B cell (primary cell): ENCODE measurements at places on chromosomes 6 and 20. TPM values are rescaled to one million over a fixed set of nuclear protein-coding genes. Genes with fewer than 3 reads are reported as not detected.

The SLC4A11 gene
- 0.79 and 0.85 TPM in 2 replicates for polyA plus RNA-seq

The EYA4 gene
- polyA plus RNA-seq = not detected in 2 replicates

The PTGIS gene
- not detected in 2 replicates for polyA plus RNA-seq

The MEI4 gene
- polyA plus RNA-seq = not detected in 2 replicates

The TASP1 gene
- 6.4 and 11.6 TPM in 2 replicates for polyA plus RNA-seq

The CALHM6 gene
- polyA plus RNA-seq = 63.8 and 68.4 TPM in 2 replicates

The FRK gene
- 0.01 TPM in 2 replicates for polyA plus RNA-seq

The PRDM13 gene
- polyA plus RNA-seq = not detected in 2 replicates

The PRL gene
- polyA plus RNA-seq = not detected in 2 replicates

The UNC93A gene
- polyA plus RNA-seq = not detected in 2 replicates

The SLC17A3 gene
- 0.19 TPM in 1 of 2 replicates, not detected in the other for polyA plus RNA-seq

GRCh38 chr6:104321301-104321700 is 538.4 kb downstream of the HACE1 start:
- no peak for DNase-seq
- no peaks in the 10 kb centered on the region for H3K4me1 ChIP-seq
- no peaks in the 10 kb centered on the region for H3K27me3 ChIP-seq
- no peak overlapping the region for H3K27ac ChIP-seq

DNA sequence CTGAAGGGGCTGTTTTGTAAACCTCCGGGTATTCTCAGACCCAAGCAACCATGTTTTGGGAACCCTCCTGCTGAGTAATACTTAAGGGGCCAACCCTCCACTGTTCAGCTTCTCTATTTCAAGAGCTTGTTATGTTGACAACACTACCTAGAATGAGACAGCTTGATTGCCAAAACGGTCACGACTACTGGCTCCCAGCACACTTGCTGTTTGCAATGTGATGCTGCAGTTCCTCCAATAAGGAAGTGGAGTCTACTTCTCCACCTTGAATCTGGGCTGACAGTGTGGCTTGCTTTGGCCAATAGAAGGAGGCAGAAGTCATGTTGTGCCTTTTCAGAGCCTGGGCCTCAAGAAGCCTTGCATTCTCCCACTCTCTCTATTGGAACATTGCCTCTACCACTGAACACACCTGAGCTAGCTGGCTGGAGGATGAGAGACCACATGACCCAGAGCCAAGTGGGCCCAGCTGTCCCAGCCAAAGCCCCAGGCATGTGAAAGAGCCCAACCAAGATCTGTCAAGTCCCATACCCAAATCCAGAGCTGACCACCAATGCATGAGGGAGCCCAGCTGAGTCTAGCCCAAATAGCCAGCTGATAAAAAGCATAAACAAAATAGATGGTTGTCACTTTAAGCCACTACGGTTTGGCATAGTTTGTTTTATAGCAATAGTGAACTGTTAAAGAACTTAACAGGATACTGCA is 108.0 kb downstream of the PRND start:
- no peaks in the 10 kb centered on the region for H3K36me3 ChIP-seq
- no peak overlapping the region for H3K27ac ChIP-seq
- DNase-seq = peak; percentile 32
- H3K4me3 ChIP-seq = no peak overlapping the region
- no peaks in the 10 kb centered on the region for H3K4me1 ChIP-seq

GRCh38 chr20:32465092-32465900 is 107.2 kb downstream of the ASXL1 start:
- no peak overlapping the region for H3K27ac ChIP-seq
- no peak overlapping the region for H3K4me3 ChIP-seq
- no peaks in the 10 kb centered on the region for H3K27me3 ChIP-seq
- DNase-seq = no peak

- DNase-seq = no peak
- H3K4me3 ChIP-seq = no peak overlapping the region
- H3K27me3 ChIP-seq = no peaks in the 10 kb centered on the region
- no peaks in the 10 kb centered on the region for H3K36me3 ChIP-seq
- no peak overlapping the region for H3K27ac ChIP-seq
- H3K4me1 ChIP-seq = no peaks in the 10 kb centered on the region
Measured at GRCh38 chr6:39777661-39778060, 14.5 kb upstream of the DAAM2 start.

DNA sequence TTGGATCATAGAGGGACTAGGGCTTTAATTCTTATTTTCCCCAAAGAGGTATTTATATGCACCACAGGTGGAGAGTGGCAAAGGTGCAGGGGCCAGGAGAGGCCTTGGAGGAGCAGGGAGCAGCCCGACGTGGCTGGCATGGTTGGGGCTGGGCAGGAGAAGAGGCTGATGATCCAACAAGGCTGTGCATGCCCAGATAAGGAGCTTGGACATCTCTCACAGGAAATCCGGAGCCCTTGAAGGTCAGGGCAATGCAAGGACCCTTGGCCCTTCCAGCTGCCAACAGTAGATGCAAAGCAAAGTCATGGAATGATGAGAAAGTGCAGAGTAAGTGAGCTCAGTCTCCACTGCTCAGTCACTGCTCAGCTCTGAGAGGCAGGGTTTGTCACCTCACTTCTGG is 39.9 kb upstream of the SIRT5 start:
- H3K4me3 ChIP-seq = no peak overlapping the region
- peaks cover under 1% of the 10 kb centered on the region for H3K4me1 ChIP-seq
- H3K36me3 ChIP-seq = no peaks in the 10 kb centered on the region
- no peaks in the 10 kb centered on the region for H3K27me3 ChIP-seq
- no peak overlapping the region for H3K27ac ChIP-seq

- peaks cover 53% of the 10 kb centered on the region for H3K4me1 ChIP-seq
- H3K27ac ChIP-seq = no peak overlapping the region
- no peaks in the 10 kb centered on the region for H3K36me3 ChIP-seq
- H3K27me3 ChIP-seq = no peaks in the 10 kb centered on the region
Measured at GRCh38 chr20:49790077-49790798, 22.4 kb upstream of the SLC9A8 start.

GRCh38 chr6:83702077-83702476 is 6.8 kb downstream of the SNAP91 start:
- no peak for DNase-seq
- H3K27ac ChIP-seq = no peak overlapping the region
- no peaks in the 10 kb centered on the region for H3K4me1 ChIP-seq

DNA sequence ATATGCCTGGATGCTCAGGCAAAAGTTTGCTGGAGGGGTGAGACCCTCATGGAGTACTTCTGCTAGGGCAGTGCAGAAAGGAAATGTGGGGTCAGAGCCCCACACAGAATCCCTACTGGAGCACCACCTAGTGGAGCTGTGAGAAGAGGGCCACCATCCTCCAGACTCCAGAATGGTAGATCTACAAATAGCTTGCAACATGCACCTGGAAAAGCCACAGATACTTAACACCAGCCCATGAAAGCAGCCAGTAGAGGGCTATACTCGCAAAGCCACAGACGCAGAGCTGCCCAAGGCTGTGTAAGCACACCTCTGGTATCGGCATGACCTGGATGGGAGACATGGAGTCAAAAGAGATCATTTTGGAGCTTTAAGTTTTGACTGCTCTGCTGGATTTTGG is 60.7 kb upstream of the GJE1 start:
- H3K4me1 ChIP-seq = no peaks in the 10 kb centered on the region
- no peaks in the 10 kb centered on the region for H3K27me3 ChIP-seq
- no peak overlapping the region for H3K4me3 ChIP-seq
- H3K36me3 ChIP-seq = no peaks in the 10 kb centered on the region
- no peak for DNase-seq
- H3K27ac ChIP-seq = no peak overlapping the region

GRCh38 chr6:37625591-37626374 is 71.9 kb downstream of the MDGA1 start:
- H3K27ac ChIP-seq = no peak overlapping the region
- DNase-seq = peak; percentile 23
- no peaks in the 10 kb centered on the region for H3K36me3 ChIP-seq
- H3K27me3 ChIP-seq = peaks cover 33% of the 10 kb centered on the region
- peaks cover 52% of the 10 kb centered on the region for H3K4me1 ChIP-seq

- H3K4me1 ChIP-seq = peaks cover 10% of the 10 kb centered on the region
- DNase-seq = peak; percentile 9
- peaks cover 49% of the 10 kb centered on the region for H3K27me3 ChIP-seq
- no peaks in the 10 kb centered on the region for H3K36me3 ChIP-seq
Measured at GRCh38 chr20:49483696-49484123, 1.2 kb upstream of the KCNB1 start.

GRCh38 chr6:138945354-138945753 is 42.7 kb downstream of the REPS1 start:
- H3K27me3 ChIP-seq = no peaks in the 10 kb centered on the region
- DNase-seq = peak; percentile 9
- H3K36me3 ChIP-seq = peaks cover 5% of the 10 kb centered on the region
- H3K4me3 ChIP-seq = no peak overlapping the region
- no peak overlapping the region for H3K27ac ChIP-seq

- no peak for DNase-seq
- H3K27me3 ChIP-seq = no peaks in the 10 kb centered on the region
Measured at GRCh38 chr6:84227044-84227433, 404 bp downstream of the CEP162 start.

DNA sequence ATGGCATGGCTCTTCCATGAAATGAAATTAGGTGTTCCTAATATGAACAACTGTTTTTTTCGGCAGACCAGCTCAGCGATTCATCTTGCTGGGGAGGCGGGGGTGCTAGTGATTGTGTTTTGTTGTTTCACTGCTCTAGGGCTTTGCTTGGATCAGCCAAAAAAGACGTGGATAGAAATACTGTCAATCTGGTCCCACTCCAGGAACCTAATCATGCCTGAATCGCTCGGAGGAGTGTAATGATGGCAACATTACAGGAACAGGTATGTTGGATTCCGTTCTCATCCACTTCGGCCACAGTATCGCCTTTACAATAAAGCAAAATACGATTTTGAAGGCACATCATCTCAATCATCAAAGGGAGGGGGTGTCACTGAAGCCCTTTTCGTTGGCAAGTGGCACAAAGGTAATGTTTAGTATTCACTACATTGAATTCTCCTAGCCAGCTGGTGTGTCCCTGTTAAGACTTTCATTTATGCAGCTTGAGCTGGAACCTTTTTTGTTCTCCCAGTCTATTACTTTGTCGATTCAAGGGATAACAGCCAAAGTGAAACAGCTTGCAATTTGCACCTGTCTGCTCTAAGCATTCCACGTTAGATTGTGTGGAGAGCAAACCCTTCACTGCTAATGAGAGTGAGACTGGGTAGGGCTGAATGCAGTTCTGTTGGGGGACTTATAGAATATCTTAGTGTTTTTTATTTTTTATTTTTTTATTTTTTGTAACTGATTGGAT is 477.7 kb downstream of the TFAP2A start:
- H3K36me3 ChIP-seq = no peaks in the 10 kb centered on the region
- DNase-seq = no peak
- H3K4me1 ChIP-seq = no peaks in the 10 kb centered on the region
- no peak overlapping the region for H3K27ac ChIP-seq

- DNase-seq = no peak
- no peak overlapping the region for H3K4me3 ChIP-seq
- H3K4me1 ChIP-seq = no peaks in the 10 kb centered on the region
- H3K36me3 ChIP-seq = no peaks in the 10 kb centered on the region
- H3K27ac ChIP-seq = no peak overlapping the region
- H3K27me3 ChIP-seq = no peaks in the 10 kb centered on the region
Measured at GRCh38 chr6:106908386-106908840, 66.1 kb downstream of the CD24 start.

GRCh38 chr6:91580635-91581034 is 993.8 kb upstream of the MAP3K7 start:
- H3K4me3 ChIP-seq = no peak overlapping the region
- H3K27ac ChIP-seq = no peak overlapping the region
- DNase-seq = no peak

DNA sequence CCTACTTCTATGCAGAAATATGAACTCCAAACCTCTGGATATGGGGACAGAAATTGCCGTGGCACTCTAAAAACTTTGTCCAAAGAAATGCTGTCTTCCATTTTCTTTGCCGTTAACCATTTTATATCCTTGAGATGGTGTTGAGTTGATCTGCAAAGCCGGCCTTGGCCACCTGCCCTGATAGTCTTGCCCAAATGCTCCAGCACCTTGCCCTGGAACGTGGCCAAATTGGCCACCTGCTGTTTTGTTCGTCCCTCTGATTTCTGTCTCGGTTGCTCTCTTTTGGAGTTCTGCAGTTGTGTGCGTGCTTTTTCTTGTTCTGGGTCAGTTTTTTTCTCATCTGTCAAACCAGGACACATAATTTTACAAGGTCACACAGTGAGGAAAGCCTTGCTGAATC is 239.7 kb upstream of the GMDS start:
- H3K27me3 ChIP-seq = no peaks in the 10 kb centered on the region
- H3K4me3 ChIP-seq = no peak overlapping the region
- no peaks in the 10 kb centered on the region for H3K4me1 ChIP-seq
- H3K27ac ChIP-seq = no peak overlapping the region
- no peaks in the 10 kb centered on the region for H3K36me3 ChIP-seq

DNA sequence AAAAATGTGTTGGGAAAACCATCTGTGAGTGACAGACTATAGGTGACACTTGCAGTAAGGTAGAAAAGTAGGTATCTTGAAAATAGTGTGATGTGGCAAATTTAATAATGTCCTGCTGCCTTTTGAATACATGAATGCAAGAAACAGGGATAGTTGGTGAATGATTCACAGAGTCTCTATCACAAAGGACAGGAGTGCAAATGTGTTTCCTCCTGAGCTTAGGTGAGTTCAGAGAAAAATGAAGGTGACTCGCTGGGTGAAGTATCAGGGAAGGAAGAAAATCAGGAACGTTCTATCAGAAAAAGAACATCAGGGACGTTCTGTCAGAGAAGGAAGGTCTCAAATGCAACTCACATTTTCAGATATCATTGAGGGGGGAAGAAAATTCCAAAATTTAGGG is 557.8 kb upstream of the SLC35B3 start:
- H3K27ac ChIP-seq = no peak overlapping the region
- DNase-seq = no peak
- no peaks in the 10 kb centered on the region for H3K36me3 ChIP-seq

- DNase-seq = peak; percentile 92
- peak within 1 kb of the TSS; percentile 85 for H3K27ac ChIP-seq
- H3K27me3 ChIP-seq = no peaks in the 10 kb centered on the region
- peak within 1 kb of the TSS; percentile 68 for H3K4me3 ChIP-seq
Measured at GRCh38 chr20:63707558-63708300, at the start of the genes ARFRP1 and ZGPAT. Gene ARFRP1 (minus strand): TSS chr20:63707976. CDS start chr20:63707091, 885 bp downstream. Gene ZGPAT (plus strand): TSS chr20:63708039. CDS start chr20:63708581, 542 bp downstream.

GRCh38 chr6:6586671-6587526 is 1.6 kb upstream of the LY86 start:
- no peaks in the 10 kb centered on the region for H3K36me3 ChIP-seq
- peak overlapping the region; percentile 22 for H3K4me3 ChIP-seq
- peak; percentile 82 for DNase-seq
- peaks cover 69% of the 10 kb centered on the region for H3K4me1 ChIP-seq

DNA sequence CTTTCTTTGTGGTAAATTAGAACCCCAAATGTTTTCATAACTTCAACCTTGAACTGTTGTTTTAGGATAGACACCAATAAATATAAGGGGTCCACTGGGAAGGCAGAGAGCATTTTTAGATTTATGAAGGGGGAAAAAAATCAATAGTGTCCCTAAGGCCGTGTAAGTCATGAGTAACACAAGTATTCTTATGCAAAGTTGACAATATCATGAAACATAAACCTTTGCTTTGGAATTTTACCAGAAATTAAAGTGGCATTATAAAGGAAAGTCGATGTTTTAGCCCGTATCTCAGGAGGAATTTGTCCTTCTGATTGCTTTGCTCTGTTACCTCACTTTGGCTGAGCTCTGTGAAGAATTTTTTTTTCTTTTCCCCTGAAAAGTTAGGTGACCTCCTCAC is 394.9 kb upstream of the FLRT3 start:
- H3K27ac ChIP-seq = no peak overlapping the region
- no peaks in the 10 kb centered on the region for H3K36me3 ChIP-seq
- no peaks in the 10 kb centered on the region for H3K27me3 ChIP-seq
- DNase-seq = no peak

GRCh38 chr20:1360094-1360846 is 31.3 kb upstream of the SDCBP2 start:
- H3K4me1 ChIP-seq = peaks cover 4% of the 10 kb centered on the region
- H3K36me3 ChIP-seq = peaks cover 17% of the 10 kb centered on the region
- H3K27ac ChIP-seq = no peak overlapping the region

- H3K4me1 ChIP-seq = peaks cover 18% of the 10 kb centered on the region
- no peak overlapping the region for H3K27ac ChIP-seq
- no peak for DNase-seq
- H3K4me3 ChIP-seq = no peak overlapping the region
- H3K27me3 ChIP-seq = peaks cover 25% of the 10 kb centered on the region
Measured at GRCh38 chr6:158538741-158539140, 21.1 kb upstream of the TMEM181 start.
